Activated naive CD4-positive, alpha-beta T cell treated with anti-CD3 and anti-CD28 coated beads, Interleukin-2, amount 50 U/mL, for 16 hours (primary cell): ENCODE measurements at places on chromosomes 3 and 15.

GRCh38 chr3:152031321-152031720 is 157.9 kb downstream of the SUCNR1 start:
- DNase-seq = no peak

DNA sequence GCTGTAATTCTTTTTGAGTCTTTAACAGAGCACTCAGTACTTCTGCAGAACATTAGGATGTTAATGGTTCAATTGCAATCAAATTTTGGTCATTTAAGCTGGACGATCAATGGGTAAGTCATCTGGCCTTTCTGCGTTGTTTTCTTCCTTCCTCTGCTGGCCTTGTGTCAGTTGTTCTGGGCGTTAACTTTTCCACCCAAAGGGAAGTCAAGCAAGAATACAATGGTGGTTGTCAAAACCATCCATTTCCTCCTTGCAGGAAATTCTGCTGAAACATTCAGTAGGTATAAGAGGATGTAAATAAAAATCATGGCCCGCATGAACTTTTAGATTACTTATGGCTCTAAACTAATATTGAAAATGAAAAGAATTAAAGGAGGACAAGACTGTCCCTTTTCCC is 584.0 kb downstream of the GRM7 start:
- no peak for DNase-seq

- DNase-seq = no peak
Observed at GRCh38 chr3:97201814-97202213, 387.4 kb downstream of the EPHA6 start.

- DNase-seq = no peak
Observed at GRCh38 chr15:40052604-40053003, 13.6 kb upstream of the SRP14 start.

DNA sequence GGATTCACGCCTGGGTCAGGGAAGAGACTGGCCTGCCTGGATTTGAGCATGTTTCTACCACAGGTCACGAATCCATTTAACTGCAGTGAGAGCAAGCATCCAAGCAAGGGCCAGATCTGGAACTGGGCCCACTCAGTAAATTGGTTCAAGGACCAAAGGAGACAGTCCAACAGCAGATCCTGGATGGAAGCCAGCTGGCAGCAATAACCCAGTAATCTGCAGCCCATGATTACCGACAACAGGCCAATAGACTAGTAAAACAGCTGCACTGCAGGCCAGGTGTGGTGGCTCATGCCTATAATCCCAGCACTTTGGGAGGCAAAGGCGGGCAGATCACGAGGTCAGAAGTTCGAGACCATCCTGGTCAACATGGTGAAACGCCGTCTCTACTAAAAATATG is 11.8 kb downstream of the SAMD7 start:
- no peak for DNase-seq

- DNase-seq = no peak
Observed at GRCh38 chr15:35182841-35183479, 97.9 kb upstream of the NANOGP8 start.

- DNase-seq = no peak
Observed at GRCh38 chr3:58924578-58924977, 125.2 kb downstream of the CFAP20DC start.

DNA sequence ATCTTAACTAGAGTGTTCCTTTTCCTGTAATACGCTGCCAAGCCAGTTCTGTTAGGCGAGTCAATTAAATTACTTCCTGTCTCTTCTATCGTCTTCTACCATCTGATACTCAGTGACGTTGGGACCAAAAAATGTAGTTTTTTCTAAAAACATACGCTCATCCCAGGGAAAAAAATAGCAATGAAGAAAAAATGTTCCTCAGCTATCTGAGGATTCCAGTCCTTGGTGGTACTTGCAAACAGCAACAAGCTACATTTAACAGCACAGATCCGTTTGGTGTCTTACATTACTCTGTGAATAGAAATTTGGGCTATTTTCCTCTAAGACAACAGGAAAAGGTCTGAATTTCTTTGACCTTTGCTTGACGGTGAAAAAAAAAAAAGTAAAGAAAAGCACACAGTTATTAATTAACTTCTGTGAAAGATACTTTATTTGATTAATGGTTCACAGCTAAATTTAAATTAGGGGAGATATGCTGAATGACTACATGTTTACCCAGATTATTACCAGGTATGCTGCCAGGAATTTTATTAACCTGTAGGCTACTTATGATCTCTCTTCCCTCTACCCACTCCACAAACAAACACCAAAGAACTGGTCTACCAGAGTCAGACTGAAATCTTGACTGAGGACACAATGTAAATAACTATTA is 254.4 kb upstream of the ZPLD1 start:
- no peak for DNase-seq
